GM20000 (cell line): ENCODE measurements at places on chromosomes 13 and 19.

- DNase-seq, result no peak
Measured at GRCh38 chr19:19315444-19315843, 4.9 kb downstream of the SUGP1 start.

DNA sequence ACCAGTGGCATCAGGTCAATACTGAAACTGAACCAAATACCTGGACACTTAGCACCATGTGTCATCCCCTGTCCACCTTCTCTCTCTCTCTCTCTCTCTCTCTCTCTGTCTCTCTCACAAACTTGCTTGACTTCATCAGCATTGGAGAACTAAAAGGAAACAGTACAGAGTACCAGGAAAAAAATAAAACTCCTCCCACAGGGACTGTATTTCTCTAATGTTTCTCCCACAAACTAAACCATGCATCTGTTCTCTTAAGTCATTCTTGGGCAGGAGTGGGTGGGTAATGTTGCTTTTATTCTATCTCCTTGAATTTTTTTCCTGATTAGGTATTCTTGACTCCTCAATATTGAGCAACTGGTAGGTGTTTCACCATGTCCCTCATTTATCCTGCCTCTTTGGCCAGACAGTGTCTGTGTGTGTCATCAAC is 112.9 kb upstream of the CACNA1A start:
- DNase-seq, result no peak

GRCh38 chr19:15185188-15185587 is 15.6 kb downstream of the NOTCH3 start:
- DNase-seq, result no peak

DNA sequence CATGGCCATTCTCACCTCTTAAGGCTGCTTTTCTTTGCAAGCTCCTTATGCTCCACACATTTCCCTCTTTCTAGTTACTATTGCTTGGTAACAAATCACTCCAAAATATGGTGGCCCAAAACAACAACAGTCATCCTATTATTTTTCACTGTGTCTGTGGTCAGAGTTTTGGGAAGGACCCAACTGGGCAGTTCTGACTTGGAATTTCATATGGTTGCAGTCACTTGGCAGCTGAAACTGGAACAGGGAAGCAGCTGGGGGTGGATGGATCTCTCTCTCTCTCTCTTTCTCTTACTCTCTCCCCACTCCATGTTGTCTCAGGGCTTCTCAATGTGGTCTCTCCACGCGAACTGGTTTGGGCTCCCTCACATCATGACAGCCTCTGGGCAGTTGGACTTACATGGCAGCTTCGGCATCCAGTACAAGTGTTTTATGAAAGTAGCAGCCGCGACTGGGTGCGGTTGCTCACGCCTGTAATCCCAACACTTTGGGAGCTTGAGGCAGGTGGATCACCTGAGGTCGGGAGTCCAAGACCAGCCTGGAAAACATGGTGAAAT is 39.6 kb downstream of the NUMBL start:
- no peak for DNase-seq

DNA sequence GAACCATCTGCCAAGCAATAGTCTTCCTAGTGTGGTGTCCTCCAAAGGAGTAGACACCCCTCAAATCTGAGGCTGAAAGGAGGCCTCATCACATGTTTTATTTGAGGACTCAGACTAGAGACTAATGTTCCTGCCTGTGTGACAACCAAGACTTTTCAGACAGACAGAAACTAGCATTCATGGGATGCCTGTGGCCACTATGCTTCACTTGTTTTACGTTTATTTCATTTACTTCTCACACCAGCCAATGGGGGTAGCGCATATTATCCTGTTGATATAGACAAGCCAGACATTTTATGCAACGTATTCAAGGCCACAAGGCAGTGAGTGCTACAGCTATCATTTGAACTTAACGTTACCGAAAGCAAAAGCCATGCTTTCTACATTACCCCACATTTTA is 391.7 kb upstream of the HTR2A start:
- no peak for DNase-seq
